ENCODE measurements at places on chromosomes 7 and 10.

DNA sequence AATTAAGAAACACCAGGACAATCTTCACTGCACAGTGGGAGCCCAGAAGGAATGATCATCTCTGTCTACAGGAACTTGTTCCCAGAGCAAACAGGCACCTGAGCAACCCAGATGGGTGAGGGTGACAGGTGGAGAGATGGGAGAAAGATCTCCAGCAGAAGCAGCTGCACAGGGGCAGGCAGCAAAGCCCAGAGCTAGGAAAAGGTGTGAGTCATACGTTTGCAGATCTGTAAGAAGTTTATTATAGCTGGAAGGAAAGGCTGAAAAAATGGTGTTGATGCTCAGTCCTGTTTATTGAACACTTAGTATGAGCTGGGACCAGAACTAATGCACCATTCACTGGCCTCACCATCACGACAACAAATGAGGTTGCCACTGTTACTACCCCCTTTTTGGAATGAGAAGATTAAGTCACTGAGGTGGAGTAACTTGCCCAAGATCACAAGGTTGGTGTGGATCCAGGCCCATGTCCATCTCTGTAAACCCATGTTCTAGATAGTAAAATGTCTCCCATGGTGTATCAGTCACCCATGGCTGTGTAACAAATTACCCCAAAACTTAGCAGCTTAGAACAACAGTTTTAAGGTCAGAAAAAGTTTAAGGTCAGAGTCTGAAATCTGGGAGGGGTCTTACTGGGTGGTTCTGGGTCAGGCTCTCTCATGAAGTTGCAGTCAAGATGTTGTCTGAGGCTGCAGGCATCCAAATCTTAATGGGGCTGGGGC, 506.9 kb downstream of the RPS24 start:
- DNase-seq, result no peak

- DNase-seq, result no peak
Measured at GRCh38 chr7:4713183-4713784, 31.2 kb downstream of the FOXK1 start.

DNA sequence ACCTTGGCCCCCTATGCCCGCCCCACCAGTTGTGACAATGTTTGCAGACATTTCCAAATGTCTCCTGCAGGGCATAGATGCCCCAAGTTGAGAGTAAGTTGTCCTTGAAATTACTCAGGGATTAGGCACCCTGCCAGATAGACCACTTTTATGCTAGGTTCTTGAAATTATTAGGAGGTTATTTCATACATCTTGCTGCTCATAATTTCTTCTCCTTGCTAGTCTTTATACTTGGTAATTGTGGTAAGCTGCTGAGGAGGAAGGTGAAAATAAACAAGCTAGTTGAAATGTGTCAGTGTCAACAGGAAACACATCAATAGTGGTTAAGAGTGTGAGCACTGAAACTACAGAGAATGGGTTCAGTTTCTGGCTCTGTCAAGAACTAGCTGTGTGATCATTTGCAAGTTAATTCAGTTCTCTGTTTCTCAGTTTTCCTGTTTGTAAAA, 63.7 kb upstream of the AOAH start:
- no peak for DNase-seq

DNA sequence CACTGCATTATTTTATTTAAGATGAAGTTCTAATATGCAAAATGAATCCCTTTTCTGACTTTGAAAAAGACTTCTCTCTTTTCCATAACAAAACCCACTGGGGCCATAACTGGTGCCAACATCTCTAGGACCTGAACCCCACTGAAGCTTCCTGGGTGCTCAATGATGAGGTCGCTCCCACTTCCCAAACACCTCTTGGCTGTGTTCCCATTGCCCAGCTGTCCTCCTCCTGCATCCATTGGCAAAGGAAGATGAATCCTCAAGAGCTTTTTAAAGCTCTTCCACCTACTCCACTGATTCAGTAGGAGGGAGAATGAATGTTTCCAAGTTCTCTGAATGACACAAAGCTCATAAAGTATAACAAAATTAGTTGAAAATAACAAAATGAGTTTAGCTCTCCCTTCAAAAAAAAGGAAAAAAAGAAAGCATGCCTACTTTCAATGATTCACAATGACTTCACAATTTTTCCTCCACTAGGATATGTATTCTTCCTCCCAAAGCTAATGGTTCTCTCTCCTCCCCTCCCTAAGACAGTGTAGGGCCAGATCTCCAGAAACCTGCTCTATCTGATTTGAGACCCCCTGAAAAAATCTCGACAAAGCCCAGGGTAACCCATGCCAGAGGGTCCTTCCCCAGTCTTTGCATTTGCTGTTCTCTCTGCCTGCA, 64.8 kb downstream of the SORBS1 start:
- DNase-seq, result no peak

GRCh38 chr10:104735757-104736391, 94.8 kb downstream of the SORCS3 start:
- DNase-seq, result no peak

DNA sequence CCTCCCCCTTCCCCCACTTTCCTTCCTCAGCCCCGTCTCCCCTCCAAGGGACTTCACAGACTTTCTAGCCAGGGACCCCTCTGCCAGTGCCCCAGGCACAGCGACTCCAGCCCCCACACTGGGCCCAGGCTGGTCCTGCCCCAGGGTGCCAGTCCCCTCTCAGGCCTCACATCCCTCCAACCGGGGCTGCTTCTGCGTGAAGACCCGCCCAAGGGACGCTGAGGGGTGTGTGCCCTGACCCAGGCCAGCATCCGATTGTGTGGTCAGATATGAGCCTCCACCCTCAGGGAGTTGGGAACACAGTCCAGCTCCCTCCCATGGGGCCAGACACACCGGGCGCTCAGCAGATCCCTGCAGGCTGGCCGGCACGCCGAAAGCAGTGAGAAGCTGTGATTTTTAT, 97.0 kb downstream of the MICALL2 start:
- DNase-seq, result no peak

DNA sequence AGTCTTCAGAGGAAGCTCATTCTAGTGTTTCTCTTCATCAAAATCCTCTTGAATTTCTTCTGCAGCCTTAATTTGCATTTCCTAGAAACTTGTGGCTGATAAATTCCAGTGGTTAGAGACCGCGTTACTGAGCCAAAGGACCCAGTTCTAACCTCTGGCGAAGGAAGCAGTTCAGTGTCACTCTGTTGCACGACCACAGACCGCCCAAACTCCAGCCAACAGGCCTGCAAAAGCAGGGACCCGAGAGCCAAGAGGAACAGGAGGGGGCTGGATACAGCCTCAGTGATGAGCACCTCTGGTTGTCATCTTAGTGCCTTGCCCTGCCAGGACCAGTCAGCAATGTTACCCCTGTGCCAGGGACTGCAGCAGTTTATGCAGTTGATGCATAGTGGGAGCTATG, 70.0 kb downstream of the AFAP1L2 start:
- no peak for DNase-seq

DNA sequence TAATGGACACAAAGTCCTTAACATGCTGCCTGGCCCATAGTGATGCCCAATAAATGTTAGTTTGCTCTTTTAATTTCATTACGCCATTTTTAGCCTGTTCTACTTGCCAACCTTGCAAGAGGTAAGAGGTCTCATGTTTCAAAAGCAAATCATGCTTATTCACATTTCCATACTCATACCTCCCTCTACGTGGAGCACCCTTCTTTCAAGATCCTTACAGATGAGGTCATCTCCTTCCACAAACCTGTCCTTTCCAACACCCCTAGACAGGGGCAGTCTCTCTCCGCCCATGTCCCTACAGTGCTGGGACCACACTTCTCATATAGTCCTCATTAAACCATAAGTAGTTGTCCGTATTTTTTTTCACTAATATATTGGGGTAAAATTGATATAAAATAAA, 271.3 kb downstream of the FGFR2 start:
- DNase-seq, result no peak

GRCh38 chr7:31254926-31255325, 85.6 kb downstream of the NEUROD6 start:
- DNase-seq, result no peak

GRCh38 chr10:4382811-4383210, 443.2 kb upstream of the AKR1E2 start:
- no peak for DNase-seq

GRCh38 chr7:54014765-54015164, 527.4 kb upstream of the VSTM2A start:
- DNase-seq, result no peak

DNA sequence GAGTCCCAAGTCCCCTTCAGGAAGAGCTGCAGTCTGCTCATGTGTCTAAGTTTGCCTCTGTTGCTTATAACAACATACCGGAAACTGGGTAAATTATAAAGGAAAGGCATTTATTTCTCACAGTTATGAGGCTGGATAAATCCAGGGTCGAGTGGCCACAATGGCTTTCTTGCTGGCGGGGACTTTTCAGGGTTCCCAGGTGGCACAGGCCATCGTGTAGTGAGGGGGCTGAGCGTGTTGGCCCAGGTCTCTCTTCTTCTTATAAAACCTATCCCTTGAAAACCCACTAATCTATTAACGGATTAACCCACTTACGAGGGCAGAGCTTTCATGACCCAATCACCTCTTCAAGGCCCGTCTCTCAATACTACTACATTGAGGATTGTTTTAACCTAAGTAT, 8.7 kb downstream of the VIPR2 start:
- DNase-seq, result no peak

GRCh38 chr7:141511316-141511675, 39.9 kb upstream of the AGK start:
- DNase-seq, result no peak

DNA sequence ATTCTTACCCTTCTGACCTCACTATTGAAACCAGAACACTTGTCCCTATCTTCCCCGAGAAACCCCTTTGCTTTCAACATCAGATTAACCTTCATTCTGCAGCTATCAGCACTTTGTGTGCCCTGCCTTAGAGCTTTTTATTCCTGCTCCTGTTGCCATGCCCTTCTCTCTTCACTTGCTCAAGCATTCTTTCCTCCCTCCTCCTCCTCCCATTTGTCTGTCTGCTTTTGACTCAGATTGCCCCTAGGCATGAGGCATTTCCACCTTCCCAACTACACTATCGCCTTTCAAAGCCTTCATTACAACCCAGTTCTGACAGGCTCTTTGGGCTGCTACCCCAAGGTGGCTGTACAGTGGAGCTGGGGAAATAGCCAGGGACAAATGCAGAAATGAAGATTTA, 143.3 kb downstream of the SLC25A13 start:
- no peak for DNase-seq

GRCh38 chr7:82229164-82229563, 214.4 kb downstream of the CACNA2D1 start:
- no peak for DNase-seq

- no peak for DNase-seq
Measured at GRCh38 chr7:27745064-27745583, 5.2 kb downstream of the TAX1BP1 start.

- no peak for DNase-seq
Measured at GRCh38 chr10:27779462-27780015, 33.9 kb upstream of the MKX start.

DNA sequence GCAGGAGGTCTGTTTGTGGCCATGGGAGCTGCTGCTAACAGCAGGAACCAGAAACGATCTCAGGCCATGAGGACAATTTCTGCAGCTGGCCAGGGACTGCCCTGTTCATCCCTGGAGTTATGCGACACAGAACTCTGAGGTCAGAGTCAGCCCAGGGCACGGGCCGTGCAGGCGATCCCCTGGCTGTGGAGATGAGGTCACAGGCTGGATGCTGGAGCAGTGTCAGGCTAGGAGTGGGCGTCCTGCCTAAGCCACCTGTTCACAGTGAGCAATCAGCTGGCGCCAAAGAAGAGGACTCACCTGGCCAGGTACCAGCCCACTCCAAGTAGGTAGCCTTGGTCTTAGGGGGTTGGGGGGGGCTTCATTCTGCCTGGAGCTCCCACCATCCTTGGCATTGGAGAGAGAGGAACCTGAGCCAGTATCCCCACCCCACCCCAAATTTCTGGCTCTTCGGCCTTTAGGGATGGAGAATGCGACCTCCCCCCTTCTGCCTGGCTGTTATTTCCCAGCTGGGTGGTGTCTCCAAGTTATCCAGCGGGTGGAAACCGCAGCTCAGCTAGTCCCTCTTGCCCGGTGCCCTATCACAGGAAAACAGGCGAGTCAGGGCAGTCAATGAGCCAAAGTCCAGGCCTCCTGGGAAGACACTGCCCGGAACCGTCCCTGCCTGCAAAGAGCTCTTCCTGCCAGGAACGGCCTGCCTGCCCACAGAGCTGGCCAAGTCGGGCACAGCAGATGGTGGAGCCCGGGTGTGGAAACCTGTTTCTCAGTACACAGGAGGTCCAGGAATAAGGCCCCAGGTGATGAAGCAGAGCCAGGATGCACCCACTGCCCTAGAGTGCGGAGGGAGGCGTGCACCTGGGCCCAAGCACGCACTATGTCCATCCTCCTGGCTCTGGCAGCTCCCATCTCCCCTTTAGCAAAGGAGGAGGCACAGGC, 1.8 kb upstream of the TTYH3 start:
- no peak for DNase-seq

GRCh38 chr7:46626261-46626660, 705.2 kb upstream of the IGFBP3 start:
- DNase-seq, result no peak

- DNase-seq, result no peak
Measured at GRCh38 chr7:36318116-36318515, 71.5 kb upstream of the ANLN start.

Data from stimulated activated CD4-positive, alpha-beta T cell treated with anti-CD3 and anti-CD28 coated beads, Interleukin-12 subunit alpha, Interleukin-12 subunit beta, amount 100 ng/mL, for 24 hours (primary cell).